ENCODE measurements at places on chromosomes 5 and 9.

GRCh38 chr5:81800797-81801196, 49.9 kb upstream of the SSBP2 start:
- no peak overlapping the region for H3K27ac ChIP-seq
- no peaks in the 10 kb centered on the region for H3K4me1 ChIP-seq
- H3K36me3 ChIP-seq: no peaks in the 10 kb centered on the region
- H3K4me3 ChIP-seq: no peak overlapping the region
- DNase-seq: no peak

DNA sequence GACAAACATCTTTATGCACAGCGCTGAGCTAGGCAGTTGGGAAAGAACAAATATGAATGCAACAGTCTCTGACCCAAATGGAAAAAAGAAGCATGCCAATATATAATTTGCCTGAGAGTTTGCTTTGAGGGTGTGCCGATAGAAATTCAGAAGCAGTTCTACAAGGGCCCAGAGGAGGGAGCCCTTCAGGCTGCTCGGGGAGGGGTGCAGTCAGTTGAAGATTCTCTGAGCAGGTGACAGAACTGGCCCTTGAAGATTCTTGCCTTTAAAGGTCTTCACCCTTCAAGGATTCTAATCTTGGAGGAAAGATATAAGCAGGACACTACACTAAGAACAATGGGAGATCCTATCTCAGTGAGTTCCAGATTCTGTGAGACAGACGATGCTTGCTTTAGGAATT, 3.7 kb upstream of the PAPPA start:
- no peaks in the 10 kb centered on the region for H3K4me1 ChIP-seq
- DNase-seq: no peak
- H3K27ac ChIP-seq: no peak overlapping the region
- no peaks in the 10 kb centered on the region for H3K27me3 ChIP-seq
- no peaks in the 10 kb centered on the region for H3K36me3 ChIP-seq

GRCh38 chr5:95424526-95424925, 33.4 kb downstream of the FAM81B start:
- no peaks in the 10 kb centered on the region for H3K4me1 ChIP-seq
- H3K27ac ChIP-seq: no peak overlapping the region
- H3K4me3 ChIP-seq: no peak overlapping the region
- no peaks in the 10 kb centered on the region for H3K36me3 ChIP-seq
- no peaks in the 10 kb centered on the region for H3K27me3 ChIP-seq
- DNase-seq: no peak

DNA sequence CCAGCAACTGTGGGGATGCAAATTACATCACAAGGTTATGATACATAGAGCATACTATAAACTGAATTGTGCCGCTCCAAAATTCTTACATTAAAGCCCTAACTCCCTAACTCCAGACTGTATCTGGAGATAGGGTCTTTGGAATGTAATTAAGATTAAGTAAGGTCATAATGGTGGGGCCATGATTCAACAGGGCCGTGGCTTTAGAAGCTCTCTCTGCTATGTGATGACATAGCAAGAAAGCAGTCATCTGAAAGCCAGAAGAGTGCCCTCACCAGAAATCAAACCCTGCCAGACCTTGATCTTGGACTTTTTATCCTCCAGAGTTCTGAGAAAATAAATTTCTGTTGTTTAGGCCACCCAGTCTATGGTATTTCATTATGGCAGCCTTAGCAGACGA, 123.9 kb downstream of the FBXL17 start:
- no peaks in the 10 kb centered on the region for H3K36me3 ChIP-seq
- DNase-seq: no peak
- peaks cover 3% of the 10 kb centered on the region for H3K4me1 ChIP-seq
- H3K27me3 ChIP-seq: no peaks in the 10 kb centered on the region
- H3K27ac ChIP-seq: no peak overlapping the region
- H3K4me3 ChIP-seq: no peak overlapping the region

GRCh38 chr5:120088412-120088811, 375.7 kb upstream of the PRR16 start:
- H3K4me3 ChIP-seq: no peak overlapping the region
- H3K4me1 ChIP-seq: no peaks in the 10 kb centered on the region
- no peak overlapping the region for H3K27ac ChIP-seq
- no peaks in the 10 kb centered on the region for H3K36me3 ChIP-seq

DNA sequence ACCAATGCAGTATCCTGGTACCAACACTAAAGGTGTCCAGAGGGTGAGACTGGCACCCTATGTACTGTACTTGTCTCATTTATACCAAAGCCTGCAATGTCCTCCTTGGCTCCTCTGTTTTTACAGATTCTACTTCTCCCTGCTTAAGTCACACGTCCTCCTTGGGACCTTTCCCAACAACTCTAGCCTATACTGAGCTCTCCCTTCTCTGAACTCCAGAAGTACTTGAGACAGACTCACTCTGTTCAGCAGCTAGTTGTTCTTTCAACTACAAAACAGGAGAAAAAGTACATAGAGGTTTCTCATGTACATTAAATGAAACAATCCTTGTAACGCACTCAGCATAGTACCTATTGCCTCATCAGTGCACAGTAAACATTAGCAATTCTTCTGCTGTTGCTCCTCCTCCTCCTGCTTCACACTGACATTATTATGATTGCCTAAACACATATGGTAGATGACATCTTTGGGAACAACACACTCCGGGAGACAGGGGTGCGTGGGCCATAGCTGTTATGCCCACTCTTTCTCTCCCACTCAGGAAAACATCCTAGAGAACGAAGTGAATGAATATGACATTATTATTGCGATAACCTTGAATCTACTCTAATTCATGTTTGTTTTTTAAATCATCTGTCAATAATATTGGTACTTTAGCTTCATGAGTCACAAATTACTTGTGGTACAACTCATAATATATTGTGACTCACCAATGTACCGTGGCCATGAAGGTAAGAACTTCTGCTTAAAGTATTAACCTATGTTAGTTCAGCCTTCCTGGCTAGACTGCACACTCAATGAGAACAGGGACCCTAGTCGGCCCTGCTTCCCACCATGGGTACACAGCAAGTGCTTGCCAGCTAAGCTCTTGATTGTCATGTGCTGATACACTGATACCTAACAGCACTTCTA, 180.3 kb upstream of the ADRA1B start:
- DNase-seq: no peak
- H3K4me3 ChIP-seq: no peak overlapping the region
- H3K36me3 ChIP-seq: no peaks in the 10 kb centered on the region
- no peaks in the 10 kb centered on the region for H3K27me3 ChIP-seq
- no peaks in the 10 kb centered on the region for H3K4me1 ChIP-seq

GRCh38 chr9:27470291-27470856, 53.7 kb upstream of the IFNK start:
- no peaks in the 10 kb centered on the region for H3K36me3 ChIP-seq
- no peak for DNase-seq
- no peaks in the 10 kb centered on the region for H3K27me3 ChIP-seq
- no peak overlapping the region for H3K27ac ChIP-seq

- H3K4me3 ChIP-seq: no peak overlapping the region
- no peaks in the 10 kb centered on the region for H3K4me1 ChIP-seq
- DNase-seq: no peak
- H3K27ac ChIP-seq: no peak overlapping the region
- H3K27me3 ChIP-seq: no peaks in the 10 kb centered on the region
- H3K36me3 ChIP-seq: no peaks in the 10 kb centered on the region
These were observed 315.6 kb downstream of the PRR16 start for GRCh38 chr5:120779674-120780073.

DNA sequence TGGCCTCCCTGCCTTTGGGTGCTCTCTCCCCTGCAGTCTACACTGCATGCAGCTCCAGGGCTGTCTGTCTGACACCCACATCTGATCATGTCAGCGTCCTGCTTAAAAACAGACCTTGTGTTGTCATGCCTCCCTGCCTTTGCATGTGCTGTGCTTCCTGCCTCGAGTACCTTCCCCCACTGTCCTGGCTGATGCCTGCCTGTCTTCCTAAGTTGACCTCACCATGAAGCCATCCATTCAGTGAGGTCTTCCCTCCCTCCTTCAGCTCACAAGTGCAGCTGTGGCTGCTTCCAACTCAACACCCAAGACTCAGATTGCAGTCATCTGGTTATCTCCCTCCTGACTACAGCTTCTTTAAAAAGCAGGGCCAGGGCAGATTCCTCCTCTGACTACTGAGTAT, 5.5 kb downstream of the ANGPTL2 start:
- no peak for DNase-seq
- no peaks in the 10 kb centered on the region for H3K36me3 ChIP-seq
- H3K27me3 ChIP-seq: no peaks in the 10 kb centered on the region
- H3K4me1 ChIP-seq: peaks cover 2% of the 10 kb centered on the region

GRCh38 chr5:178212241-178213002, 8.1 kb downstream of the HNRNPAB start:
- no peaks in the 10 kb centered on the region for H3K4me1 ChIP-seq
- no peak overlapping the region for H3K4me3 ChIP-seq
- H3K27me3 ChIP-seq: no peaks in the 10 kb centered on the region
- peaks cover 93% of the 10 kb centered on the region for H3K36me3 ChIP-seq
- H3K27ac ChIP-seq: no peak overlapping the region
- no peak for DNase-seq
